ENCODE measurements at places on chromosomes 12 and 14.

DNA sequence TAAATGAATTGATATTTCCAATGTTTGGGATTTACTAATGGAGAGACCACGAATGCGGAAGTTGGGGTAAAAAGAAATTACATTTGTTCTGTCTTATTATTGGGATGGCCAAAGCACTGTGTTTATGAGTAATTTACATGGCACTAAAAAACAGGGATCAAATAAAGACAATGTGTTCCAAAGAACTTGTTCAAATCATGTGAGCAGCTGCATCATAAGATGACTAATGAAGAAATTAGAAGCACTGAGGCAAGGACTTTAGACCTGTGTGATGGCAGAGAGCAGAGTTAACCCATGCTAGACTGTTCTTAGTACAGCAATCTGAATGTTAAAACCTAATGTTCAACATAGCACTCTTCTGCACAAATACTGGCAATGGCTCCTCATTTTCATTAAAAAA, 34.3 kb upstream of the DCN start:
- no peak for DNase-seq

DNA sequence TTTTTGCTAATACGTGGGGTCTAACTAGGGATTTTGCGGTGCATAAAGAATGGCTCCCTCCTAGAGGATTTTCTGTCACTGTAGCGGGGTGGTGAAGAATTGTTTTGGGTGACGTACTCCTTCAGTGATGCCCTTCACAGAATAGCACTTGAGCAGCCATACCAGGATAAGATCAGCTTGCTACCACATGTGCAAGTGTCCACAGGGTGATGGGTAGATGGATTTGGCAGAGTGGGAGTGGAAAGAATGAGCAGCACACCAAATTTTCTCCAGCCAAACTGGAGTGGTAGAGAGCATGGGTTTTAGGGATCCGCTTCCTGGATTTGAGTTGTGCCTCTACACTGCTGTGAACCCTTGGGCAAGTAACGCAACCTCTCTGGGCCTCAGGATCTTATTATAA, 2.3 kb downstream of the TCP11L2 start:
- DNase-seq, result no peak

DNA sequence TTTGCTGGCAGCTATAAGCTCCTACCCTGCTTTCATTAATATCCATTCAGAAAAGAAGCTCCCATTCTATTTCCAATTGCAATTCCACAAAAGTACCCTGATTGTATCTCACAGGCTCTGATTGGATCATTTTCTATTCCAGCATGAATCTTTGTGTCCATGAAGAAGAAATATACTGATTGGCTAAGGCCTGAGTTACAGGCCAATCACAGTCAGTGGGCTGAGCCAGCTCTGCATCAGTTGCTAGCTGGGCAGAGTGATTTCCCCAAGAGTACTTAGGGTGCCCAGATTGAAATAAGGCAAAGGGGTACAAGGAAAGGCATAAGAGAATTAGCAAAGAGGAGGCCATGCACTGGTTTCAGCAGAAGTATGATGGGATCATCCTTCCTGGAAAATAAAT, 14.4 kb downstream of the ART4 start:
- DNase-seq, result peak; percentile 17

DNA sequence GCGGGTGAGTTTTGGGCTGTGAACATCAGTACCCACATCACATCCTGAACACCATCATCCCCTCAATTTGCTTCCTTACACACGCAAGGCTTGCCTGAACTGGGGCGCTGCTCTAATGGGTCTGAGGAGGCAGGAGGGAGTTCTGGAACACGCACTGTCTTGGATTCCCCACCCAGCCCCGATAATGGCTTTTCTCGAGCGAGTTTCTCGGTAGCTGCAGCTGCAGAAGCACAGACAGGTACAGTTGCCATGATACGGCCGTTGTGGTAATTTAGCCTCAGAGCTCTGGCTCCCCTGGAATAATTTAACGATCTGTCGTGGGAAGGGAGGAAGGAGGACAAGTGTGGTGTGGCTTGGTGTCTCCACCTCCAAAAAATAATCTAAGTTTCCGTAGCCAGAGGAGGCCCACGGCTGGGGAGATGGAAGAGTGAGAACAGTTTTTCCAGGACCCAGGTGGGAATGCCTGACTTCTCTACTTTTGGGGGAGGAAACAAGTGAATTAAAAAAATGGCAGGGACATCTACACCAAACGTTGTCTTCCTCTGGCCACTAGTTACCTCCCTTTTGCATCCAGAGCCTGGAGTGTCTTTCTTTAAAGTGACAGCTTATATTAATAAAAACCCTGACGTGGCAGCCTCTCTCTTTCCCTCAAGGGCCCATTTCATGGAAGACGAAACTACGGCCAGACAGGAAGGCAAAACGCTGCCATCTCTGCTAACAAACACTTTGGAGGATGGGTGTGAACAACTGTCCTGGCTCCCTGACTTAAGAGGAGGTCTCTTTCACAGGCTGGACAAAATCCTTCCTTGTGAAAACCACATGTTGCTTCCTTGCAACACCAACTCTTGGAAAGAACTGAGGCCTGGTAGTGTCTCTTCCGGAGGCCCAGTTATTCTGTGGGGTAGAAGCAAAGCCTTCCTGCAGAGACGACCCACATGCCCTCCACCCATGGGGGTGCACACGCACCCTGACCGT, 84.8 kb downstream of the RBM19 start:
- no peak for DNase-seq

DNA sequence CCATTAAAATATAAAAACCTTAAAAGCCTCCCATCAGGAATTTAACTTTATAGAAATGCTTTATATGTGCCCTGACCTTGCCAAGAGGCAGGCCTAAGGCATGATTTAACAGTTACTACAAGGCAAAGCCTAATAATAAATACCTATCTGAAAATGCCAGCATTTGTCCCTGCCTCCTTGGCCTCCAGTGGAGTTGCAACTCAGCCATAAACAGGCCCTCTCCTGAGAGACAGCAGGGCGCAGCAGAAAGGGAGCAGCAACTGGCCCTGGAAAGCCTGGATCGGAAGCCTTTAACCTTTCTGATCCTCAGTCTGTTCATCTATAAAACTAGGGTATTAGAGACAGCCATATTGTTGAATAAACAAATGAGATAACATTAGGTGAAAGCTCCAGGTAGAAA, 324.4 kb downstream of the PAWR start:
- DNase-seq, result no peak

GRCh38 chr14:33370426-33370825, 431.7 kb downstream of the NPAS3 start:
- DNase-seq, result no peak

- DNase-seq, result peak; percentile 40
Measured at GRCh38 chr14:61113561-61114225, 132.6 kb downstream of the SLC38A6 start.

DNA sequence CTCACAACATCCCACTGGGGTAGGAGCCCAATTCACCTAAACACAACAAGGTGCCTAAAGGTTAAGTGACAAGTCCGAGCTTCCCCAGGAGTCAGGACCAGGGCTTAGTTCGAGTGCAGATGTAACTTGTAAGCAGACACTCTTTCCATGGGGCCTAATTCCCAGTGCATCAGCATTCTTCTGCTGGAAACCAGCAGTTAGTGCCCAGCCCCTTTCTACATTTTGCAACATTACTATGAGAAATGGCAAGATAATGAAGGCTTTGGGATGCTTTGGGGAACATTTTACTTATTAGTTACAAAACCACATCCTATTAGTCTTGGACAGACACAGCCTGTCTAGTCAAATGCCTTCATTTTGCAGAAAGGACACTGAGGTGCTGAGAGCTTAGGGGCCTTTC, 179.8 kb downstream of the CALM1 start:
- no peak for DNase-seq

DNA sequence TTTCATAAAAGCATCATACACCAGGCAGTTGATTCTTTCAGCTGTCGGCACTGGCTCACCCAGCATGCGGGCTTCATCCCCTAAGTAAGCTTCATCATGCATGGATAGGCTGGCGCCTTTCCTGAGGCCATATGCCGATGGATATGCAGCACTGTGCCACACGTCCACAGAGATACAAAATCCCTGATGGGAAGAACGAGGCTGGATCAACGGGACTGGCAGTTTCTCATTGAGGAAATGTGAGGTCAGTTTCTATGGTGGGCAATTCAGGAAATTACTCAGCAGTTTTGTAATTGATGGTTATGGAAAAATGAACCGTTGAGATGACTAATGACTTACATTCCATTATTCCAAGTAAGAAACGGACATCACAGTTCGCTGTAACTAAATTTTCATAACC, 453.8 kb downstream of the TMEM121 start:
- no peak for DNase-seq

GRCh38 chr12:22609501-22609900, 15.5 kb upstream of the ETNK1 start:
- DNase-seq, result no peak

DNA sequence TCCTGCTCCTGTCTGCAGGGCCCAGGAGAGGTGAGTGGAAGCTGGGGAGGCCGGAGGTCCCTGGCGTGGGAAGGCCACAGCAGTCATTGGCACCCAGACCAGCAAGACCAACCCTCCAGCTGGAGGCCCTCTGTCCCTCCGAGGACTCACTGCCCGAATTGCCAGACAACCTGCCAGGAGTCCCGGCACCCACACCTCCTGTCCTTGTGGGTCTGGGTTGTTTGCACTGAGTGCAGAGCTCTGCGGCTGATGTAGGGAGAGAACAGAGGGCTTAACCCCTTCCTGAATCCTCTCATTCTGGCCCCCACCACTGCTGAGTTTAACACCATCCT, 204.9 kb downstream of the KIF26A start:
- no peak for DNase-seq

DNA sequence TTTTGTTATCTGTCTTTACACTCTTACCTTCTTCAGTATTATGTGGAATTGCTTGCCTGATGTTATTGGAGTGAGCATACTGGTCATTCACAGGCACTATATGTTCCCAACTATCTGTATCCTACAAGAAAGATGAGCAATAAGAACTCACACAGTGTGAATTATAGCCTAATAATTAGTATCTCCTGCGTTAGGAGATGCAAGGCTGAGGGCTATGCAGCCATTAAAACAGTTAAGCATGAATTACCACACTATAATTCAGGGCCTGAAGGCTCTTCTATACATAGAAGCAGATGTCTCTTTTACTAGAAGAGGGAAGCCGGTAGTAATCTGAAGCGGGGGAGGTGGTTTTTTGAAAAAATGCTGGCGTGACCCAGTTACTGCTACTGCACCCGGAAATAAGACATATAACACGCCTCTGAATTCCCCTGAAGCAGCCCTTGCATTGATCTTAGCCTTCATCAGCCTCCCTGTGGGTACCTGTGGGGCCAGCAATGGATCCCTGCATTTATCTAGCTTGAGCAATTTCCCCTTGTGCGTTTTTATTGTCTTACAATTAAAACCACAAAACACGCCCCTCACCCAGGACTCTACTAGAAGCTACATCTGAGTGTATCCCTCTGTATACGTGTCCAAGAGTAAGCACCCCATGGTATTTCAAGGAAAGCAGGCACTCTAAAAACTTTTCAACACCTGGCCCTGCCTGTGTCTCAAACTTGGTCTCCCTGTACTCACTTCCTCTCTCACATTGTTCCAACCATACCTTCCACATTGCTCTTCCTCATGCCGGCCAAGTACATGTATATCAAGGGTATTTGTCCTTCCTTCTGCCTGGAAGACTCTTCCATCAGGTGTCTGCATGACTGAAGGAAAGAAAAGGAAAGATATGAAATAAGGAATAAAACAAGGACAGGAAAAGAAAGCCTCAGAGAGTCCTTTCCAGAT, 210.9 kb upstream of the ARID2 start:
- peak; percentile 38 for DNase-seq

GRCh38 chr14:75738192-75738591, 77.1 kb downstream of the TTLL5 start:
- DNase-seq, result no peak

DNA sequence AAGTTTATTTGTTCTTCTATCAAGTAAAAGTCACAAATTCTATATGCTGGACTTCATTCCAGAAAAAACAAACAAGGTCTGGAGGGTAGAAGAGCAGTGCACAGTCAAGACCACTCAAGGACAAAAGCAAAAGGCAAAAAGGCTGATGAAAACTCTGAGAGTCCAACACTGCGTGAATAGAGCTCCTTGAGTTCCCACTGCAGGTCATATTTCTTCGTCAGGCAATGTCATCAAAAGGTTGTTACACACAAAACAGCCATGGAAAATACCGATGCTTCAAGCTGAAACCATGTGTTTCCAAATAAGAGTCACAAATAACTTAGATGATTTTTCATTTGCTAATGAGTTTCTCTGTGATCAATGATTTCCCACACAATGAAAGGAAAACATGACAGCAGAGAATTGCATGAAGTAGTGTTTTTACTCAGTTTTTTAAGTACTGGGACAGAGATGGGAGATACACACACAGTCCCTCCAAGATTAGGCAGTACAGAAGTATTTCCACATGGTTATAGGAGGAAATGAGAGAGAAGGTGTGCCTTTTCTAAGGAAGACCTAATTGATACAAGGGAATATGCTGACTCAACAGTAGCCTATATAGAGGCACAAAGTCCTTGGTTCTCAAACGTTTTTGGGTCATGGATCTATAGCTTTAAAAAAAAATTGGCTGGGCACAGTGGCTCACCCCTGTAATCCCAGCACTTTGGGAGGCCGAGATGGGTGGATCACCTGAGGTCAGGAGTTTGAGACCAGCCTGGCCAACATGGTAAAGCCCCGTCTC, 177.7 kb downstream of the MED13L start:
- no peak for DNase-seq

DNA sequence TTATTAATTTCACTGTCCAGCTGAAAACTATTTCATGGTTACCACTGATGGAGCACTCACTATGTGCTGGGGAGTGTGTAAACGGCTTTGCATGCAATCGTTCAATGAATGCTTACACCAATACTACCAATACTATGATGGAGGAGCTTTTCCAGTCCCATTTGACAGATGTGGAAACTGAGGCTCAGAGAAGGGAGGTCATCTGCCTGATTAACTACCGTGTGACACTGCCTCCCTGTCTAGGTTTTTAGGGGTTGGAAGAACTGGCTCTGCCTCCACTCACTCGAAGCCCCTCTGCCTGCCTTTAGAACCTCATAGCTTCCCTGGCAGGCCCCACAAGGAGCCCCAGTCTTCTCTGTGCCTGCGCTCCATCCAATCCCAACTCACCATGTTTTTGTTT, 11.9 kb downstream of the MSI1 start:
- DNase-seq, result no peak

- DNase-seq, result no peak
Measured at GRCh38 chr14:59318908-59319307, 130.4 kb downstream of the DAAM1 start.

DNA sequence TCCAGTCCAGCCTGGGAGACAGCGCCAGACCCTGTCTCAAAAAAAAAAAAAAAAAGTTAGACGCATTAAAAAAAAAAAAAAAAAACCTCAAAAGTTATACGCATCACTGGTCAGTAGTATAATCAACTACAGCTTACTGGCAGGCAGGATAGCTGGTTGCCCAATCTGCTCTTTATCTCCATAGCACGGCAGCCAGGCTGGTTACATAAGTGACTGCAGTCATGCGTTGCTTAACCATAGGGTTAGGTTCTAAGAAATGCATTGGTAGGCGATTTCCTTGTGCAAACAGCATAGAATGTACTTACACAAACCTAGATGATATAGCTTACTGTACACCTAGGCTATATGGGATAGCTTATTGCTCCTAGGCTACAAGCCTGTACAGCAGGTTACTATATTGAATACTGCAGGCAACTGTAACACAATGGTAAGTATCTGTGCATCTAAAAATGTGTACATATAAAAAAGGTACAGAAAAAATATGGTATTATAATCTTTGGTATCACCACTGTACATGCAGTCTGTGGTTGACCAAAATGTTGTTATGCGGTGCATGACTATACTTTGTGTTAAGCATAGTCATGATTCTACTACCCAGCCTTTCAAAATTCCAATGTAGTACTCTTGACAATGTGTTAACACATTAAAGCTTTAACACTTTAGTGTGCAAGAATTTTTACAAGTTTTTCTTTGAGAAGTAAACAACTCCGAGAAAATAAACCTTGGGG, 8.1 kb downstream of the L2HGDH start:
- DNase-seq, result peak; percentile 73

Data from suppressor macrophage treated with lipopolysaccharide for 1 hour (primary cell).